NCI-H345 (cell line): ENCODE measurements at places on chromosomes 6 and 20.

DNA sequence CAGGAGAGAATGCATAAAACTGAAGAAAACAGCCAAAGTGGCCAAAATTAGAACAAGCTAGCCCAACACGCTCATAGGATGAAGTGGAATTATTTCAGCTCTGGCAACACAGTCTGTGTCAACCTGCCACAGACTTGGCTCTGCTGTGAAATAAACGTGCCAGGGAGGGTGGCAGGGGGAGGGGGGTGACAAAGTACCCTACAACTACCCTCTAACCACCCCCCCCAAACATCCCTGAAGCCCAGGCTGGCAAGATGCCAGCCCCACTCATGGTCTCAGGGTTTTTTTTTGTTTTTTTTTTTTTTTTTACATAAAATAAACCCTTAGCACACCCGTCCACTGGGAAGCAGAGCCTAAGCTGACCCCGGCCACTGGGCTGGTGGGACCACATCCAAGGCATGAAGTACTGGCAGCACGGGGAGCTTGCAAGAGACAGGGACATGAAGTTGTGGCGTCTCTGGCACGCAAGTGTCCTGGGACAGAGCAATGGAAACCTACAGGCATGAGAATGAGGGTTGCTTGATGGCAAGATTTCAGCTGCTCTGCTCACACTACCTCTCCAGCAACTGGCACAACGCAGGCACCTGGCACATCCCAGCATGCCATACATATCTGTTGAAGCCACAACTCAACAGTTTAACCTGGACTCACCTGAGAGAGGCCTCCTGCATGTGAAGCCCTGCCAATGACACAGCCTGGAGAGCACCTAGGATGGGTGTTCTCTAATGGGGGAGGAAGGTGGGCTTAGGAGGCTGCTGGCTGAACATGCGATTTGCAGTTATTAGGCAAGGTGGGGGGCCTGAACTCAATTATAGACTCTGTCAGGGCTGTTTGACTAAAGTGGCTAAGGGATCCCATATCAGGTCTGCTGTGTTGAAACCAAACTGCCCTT is 76.4 kb downstream of the TRAM2 start:
- DNase-seq, result no peak

GRCh38 chr20:62844182-62844581 is 17.4 kb downstream of the TCFL5 start:
- no peak for DNase-seq

GRCh38 chr6:89483111-89483720 is 50.3 kb downstream of the ANKRD6 start:
- DNase-seq, result peak; percentile 38

GRCh38 chr6:49849213-49849907 is 17.0 kb downstream of the CRISP1 start:
- DNase-seq, result peak; percentile 78

- DNase-seq, result no peak
Measured at GRCh38 chr6:705047-705446, 12.1 kb upstream of the EXOC2 start.

DNA sequence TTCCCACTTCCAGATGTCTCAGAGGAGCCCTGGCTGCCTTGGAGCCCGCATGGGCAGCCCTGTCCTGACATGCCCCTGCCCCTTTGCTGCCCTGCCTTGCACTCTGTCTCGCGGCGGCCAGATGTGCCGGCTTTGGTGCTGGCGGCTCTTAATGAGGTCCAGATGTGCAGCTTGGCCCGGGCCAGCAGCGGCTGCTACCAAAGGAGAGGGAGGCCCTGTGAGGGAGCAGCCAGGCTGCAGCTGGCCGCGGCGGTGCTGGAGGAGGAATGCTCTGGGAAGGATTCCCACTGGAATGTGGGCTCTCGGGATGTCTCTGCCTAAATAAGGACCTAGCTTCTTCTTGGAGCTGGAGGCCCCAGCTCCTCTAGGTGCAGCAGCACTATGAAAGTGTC is 72.4 kb downstream of the FGD2 start:
- DNase-seq, result no peak

- DNase-seq, result no peak
Measured at GRCh38 chr6:15523679-15524630, 138.9 kb downstream of the DTNBP1 start.

GRCh38 chr20:4427940-4428586 is 293.6 kb upstream of the PRND start:
- DNase-seq, result no peak

- DNase-seq, result no peak
Measured at GRCh38 chr6:65819152-65819551, 112.1 kb upstream of the EYS start.

- no peak for DNase-seq
Measured at GRCh38 chr6:160004419-160005175, 35.7 kb downstream of the IGF2R start.

GRCh38 chr20:24667689-24668383 is 198.4 kb downstream of the SYNDIG1 start:
- DNase-seq, result no peak

DNA sequence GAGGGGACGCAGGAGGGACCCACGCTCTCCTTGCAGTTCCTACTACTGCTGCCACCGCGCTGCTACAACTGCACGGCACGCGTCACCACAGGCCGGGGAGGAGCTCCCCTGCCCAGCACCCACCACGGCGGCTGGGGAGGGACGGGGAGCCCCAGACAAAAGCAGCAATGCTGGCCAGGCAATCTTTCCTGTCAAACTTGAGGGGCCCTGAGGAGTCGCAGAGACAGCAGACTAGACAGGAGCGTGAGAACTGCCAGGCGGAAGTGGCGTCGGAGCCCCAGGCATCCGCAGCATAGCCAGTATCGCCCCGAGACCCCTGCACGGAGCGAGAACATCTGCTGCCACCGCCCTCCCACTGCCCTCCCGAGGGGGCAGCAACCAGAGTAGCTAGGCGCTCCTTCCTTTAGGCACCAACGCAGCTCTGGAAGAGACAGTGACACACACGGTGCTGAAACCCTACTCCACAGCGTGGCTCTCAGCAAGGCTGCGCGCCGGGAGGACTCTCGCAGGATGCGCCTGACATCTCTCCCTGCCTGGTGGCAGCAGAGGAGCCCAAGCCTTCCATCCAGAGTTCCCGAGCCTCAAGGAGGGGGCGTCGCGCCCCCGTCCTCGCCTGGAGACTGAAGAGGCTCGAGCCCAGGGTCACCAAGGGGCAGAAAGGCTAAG is 2.2 kb downstream of the TAF4 start:
- peak; percentile 21 for DNase-seq

GRCh38 chr20:38730989-38731737 is 6.9 kb downstream of the SLC32A1 start:
- DNase-seq, result peak; percentile 85

- peak; percentile 60 for DNase-seq
Measured at GRCh38 chr6:48389146-48390043, 278.4 kb upstream of the PTCHD4 start.

- no peak for DNase-seq
Measured at GRCh38 chr6:158759966-158760617, 59.1 kb downstream of the EZR start.

DNA sequence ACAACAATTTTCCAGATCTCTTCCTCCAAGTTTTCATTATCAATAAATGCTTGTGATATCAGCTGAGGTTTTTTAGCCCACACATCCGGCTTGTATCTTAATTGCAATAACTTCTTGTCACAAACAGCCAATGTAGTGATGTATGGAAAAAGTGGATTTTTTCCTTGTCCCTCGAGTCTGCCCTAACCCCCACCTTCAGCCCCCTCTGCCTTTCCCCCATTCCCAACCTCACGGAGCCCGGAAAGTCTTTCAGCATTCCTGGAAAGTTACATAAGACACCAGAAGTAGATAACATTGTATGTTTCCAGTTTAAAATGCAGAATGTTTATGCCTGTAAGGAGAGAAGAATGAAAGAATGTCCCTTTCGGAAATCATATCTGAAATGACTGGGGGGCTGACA is 179.2 kb upstream of the PHACTR1 start:
- no peak for DNase-seq
